ENCODE measurements at places on chromosomes 11 and 22.

DNA sequence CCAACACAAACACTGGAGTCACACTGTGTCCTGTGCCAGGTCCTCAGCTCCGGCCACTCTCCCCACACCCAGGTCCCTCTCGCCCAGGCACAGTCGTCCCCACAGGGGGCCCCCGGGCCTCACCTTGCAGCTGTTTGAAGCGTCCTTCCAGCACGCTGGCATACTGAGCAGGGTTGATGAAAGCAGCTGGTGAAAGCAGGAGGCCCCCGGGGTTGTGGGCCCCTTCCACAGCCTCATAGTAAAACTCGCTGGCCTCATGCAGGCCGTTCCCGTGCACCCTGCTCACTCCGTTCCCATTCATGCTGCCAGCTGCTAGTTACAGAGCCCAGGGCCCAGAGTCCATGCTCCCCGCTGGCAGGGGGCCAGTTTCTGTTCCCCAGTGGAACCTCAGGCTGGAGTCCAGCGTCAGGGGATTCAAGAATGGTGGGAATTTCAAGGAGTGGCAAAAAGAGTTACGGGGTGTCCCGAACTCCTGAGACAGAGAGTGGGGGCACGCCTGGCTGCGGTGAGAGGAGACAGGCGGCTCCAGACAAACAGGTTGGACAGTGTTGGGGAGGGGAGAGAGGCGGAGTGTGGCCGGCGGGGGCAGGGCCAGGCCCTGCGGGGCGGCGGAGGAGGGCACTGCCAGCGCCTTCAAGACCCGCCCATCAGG is 10.6 kb downstream of the SPTBN2 start:
- no peak for DNase-seq

GRCh38 chr11:64628596-64628995 is 37.6 kb downstream of the SLC22A12 start:
- DNase-seq: no peak

- DNase-seq: no peak
These were observed 812 bp downstream of the JAM3 start for GRCh38 chr11:134069426-134070341.

DNA sequence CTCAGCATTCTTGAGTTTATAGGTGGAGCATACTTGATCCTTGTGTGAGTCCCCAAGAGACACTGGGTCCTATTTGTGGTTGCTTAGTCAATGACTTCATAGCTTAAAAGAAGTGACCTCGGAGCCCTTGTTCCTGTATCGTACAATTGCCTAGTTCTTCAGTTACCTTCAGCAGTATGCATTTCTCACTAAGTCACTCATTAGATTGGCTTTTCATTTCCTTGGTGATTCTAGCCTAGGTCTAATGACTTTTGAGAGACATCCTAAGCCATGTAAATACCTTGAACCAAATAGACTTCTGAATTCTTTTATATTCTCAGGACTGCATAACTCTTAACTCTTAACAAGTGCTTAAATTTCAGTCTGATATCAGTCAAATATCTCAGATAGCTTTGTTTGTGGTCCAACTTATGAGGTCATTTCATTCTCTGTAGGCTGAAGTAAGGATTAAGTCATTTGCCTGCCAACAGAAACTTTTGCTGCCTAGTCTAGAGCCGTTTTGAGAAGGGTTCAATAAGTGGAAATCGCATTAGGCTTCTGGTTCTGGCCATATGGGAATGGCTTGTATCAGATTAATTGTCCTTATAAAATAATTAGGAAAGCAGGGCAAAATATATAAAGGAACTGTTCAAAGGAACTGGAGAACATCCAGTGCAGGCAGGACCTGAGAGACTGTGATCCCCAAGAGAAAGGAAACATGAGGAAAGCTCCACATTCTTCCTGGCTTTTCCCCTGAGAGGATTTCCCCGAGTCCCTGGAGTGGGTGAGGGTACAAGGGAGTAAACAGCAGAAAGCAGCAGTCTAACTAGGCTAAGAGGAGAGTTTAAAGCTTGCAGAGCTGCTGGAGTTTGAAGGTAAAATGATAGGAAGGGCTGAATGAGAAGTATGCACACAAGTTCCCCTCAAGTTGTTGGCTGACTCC is 39.9 kb downstream of the TRAF6 start:
- no peak for DNase-seq

- DNase-seq: no peak
These were observed 991 bp upstream of the SLCO2B1 start for GRCh38 chr11:75149766-75150465.

DNA sequence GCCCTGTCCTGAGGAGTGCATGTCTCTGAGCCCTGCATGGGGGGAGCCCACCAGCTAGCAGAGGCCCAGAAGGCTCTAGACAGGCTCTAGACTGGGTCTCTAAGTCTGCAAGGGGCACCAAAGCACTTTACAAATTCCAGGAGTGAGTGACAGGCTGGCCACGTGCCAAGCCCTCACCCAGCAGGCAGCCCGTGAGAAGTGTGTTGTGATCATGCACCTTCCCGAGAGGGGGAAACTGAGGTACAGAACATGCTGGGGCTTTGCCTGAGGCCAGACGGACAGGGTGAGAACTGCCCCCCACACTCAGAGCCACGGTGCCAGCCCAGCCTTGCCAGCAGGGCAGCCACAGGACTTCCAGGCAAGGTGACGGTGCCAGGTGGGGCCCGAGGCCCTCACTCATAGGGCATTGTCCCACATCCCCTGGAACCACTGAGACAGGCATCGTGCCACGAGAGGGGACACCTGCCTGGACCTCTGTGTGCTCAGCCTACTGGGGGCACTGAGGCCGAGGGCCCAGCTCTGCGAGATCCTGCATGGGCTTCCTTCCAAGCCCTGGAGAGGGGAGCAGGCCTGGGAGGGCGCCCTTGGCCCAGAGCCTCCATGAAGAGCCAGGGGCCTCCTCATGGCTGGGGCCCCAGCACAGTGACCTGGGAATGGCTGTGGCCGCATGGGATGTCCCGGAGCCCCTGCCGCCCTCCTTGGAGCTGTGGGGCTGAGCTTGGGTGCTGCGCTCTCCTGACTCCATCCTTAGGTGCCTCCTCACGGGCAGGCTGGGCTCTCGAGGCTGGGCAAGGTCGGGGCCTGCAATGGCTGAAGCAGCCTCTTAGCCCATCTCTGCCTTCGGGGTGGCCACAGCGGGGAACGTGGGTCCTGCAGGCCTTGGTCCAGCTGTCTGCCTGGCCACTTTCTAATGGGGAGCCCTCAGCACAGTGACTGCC is 121.5 kb downstream of the KCNQ1OT1 start:
- DNase-seq: no peak

All from fibroblast of the conjunctiva (primary cell).